Colonic mucosa (tissue), 4 donors: ENCODE measurements at places on chromosomes 1 and 21. TPM values are rescaled to one million over a fixed set of nuclear protein-coding genes. Genes with fewer than 3 reads are reported as not detected.

The SHISA4 gene
- total RNA-seq: 2.0 TPM

DNA sequence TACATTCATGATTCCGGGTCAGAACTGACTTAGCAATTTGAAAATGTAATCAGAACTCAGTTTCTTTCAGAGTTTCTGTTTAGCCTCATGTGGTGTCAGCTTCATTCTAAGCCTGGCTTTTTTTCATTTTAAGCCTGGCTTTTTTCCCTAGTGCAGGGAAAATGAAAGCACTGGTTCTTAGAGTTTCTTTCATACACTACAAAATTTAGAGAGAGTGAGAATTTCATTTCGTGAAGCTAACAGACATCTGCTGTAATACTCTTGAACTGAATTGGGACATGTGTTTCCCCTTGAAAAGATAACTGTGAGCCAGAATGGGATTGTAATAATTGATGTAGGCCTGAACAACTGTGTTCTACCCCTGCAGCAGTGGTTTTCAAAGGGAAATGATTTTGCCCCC is 95.3 kb upstream of the KIAA0040 start:
- H3K4me1 ChIP-seq: no peaks in the 10 kb centered on the region
- H3K4me3 ChIP-seq: no peak overlapping the region
- DNase-seq: no peak

The PLA2G2C gene
- 0.27 TPM for total RNA-seq

The AHCYL1 gene
- total RNA-seq: 108 TPM
